ENCODE measurements at places on chromosomes 2 and 18.

GRCh38 chr2:17815468-17816184, 634 bp upstream of the MSGN1 start:
- peak; percentile 22 for DNase-seq

DNA sequence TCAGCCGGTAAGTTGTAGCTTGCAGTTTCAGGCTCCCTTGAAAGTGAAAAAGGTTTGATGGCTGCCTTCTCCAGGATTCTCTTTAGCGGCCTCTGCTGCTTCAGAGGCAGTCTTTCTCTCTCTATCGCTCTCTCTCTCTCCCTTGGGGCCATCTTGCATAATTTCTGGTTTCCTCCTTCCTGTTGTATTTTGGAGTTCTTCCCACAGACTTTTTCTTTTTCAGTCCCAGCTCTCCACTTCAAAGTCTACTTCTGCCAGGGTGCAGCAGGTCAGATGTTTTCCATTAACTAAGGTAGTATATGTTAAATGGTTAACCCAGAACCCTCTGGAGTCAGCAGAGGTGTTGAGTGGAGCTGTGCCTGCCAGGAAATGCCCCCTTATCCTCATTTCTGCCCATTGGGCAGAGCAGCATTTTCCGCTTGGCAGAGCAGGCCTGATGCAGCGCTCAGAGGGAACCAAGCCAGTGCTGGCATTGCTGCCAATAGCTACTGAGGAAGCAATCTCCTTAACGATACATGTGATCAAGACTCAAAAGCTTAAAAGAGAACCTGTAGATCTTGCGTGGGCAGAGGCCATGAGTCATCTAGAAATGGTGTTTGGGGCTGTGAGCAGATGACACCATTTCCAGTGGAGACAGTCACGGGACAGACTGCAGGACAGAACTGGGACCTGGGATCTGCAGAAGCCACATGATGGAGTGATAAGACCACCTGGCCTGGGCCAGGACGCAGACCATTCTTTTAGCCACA, 20.8 kb downstream of the DBI start:
- DNase-seq = peak; percentile 75

- DNase-seq = no peak
Measured at GRCh38 chr2:169478339-169478738, 955 bp upstream of the BBS5 start.

DNA sequence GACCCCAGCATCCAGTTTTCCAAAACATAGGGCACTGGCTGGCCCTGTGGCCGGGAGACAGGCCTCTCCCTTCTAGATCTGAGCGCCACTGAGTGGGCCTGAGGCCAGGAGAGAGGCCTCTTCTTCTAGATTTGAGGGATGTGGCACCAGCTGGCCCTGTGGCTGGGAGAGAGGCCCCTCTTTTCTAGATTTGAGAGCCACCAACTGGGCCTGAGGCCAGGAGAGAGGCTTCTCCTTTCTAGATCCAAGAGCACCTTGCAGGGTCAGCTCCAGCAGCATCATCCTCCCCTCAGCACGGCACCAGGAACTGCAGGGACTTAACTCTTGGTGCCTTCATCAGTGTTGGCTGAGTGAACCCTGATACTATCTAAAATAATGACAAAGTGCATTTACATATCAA, 114.3 kb upstream of the ALKAL2 start:
- no peak for DNase-seq

- DNase-seq = no peak
Measured at GRCh38 chr2:202695166-202695565, 60.4 kb downstream of the FAM117B start.

GRCh38 chr2:236078297-236079255, 89.6 kb downstream of the GBX2 start:
- DNase-seq = no peak

GRCh38 chr2:222306393-222307142, 7.8 kb upstream of the PAX3 start:
- DNase-seq = no peak

DNA sequence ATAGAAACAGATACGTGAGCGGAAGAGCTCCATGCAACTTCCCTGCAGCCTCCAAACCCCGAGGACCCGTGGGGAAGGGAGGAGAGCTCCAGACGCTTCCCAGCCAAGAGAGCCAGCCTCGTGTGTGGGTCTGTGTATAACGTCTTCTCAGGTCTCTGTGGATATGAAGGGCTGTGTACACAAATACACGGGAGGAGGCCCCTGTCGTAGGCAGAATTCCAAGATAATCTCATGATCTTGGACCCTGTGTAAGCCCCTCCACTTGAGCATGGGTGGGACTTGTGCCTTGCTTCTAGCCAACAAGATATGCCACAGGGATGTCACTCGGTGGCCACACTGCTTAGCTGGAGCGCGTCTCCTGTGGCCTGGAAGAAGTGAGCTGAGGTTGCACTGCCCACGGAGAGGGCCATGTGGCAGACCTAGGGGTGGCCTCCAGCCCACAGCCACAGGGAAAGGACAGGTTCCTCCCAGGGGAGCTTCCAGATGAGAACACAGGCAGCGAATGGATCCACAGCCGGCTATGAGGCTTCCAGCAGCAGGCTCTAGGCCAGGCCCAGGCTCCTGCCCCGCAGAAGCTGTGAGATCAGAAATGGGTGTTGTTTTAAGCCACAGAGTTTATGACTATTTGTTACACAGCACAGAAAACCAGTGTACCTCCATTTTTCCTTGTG, 15.6 kb upstream of the KLF11 start:
- DNase-seq = no peak

- no peak for DNase-seq
Measured at GRCh38 chr2:36360063-36360462, 4.5 kb downstream of the CRIM1 start.

Data from prostate gland (tissue), 2 donors.